ENCODE measurements at places on chromosomes 16 and 17.

GRCh38 chr17:76048025-76048605 lies 21.0 kb upstream of the EVPL start:
- no peak for DNase-seq

DNA sequence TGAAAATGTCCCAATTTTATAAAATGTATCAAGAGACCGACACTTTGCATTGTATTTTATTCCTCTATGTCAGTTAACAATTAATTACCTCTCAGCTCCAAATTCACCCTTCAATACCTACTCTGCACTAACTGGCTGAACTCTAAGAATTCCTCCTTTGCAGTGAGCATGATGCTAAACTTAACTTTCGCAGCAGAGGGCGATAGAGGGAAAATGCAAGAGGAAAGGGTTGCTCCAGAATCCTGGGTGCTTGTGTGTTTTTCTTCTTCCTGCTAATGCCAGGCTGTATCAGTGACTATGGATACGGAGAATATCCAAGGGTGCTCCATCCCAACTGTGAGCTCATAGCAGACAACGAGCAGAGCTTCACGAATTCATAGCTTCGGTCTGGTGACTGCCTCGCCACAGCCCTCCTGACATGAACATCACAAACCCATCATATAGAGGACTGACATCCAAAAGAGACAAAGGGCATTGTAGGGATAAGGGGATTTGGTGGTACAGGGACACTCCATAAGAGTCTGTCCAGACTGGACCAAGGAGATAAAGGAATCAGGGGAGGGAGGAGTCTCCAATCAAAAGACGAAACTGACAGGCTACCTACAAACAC lies 172.9 kb downstream of the STX8 start:
- DNase-seq = no peak

- DNase-seq = no peak
Measured at GRCh38 chr16:68425498-68426346, 22.6 kb downstream of the SMPD3 start.

DNA sequence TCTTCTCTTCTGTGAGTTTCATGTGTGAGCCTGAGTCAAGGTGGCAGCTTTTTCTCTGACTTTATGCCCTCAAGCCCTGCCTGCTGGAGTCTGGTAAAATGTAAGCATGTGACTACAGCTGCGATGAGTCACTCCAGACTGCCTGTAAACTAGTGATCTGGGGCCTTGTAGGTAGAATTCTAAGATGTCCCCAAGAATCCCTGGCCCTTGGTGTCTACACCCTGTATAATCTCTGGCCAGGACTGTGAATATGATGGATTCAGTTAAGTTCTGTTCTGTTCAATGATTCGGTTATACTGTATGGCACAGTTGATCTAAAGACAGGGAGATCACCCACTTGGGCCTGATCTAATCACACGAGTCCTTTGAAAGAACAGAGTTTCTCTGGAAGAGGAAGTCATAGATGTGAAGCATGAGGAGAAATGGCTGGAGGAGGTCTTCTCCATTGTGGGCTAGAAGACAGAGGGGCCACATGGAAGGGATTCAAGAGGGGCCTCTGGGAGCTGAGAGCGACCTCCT lies 29.8 kb downstream of the PRSS54 start:
- DNase-seq = no peak

DNA sequence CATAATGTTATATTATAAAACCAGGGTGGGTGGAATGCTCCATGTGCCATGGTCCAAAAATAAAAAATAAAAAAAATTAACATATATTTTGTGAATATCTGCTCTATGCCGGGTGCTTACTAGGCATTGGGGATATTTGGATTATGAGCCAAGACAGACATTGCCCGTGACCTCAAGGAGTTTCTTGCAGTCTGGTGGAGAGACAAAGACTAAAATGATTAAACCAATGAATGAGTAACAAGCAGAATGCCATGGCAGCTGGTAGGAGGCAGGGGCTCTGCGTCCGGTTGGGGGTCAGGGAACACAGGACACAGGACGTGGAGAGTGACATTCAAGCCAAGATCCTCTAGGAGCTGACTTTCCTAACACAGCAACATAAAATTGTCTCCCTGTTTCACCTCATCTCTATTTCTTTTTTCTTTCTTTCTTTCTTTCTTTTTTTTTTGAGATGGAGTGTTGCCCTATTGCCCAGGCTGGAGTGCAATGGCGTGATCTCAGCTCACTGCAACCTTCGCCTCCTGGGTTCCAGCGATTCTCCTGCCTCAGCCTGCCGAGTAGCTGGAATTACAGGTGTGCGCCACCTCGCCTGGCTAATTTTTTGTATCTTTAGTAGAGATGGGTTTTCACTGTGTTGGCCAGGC lies 35.4 kb downstream of the RGS9 start:
- no peak for DNase-seq

GRCh38 chr16:80208015-80208414 lies 332.8 kb upstream of the DYNLRB2 start:
- no peak for DNase-seq

DNA sequence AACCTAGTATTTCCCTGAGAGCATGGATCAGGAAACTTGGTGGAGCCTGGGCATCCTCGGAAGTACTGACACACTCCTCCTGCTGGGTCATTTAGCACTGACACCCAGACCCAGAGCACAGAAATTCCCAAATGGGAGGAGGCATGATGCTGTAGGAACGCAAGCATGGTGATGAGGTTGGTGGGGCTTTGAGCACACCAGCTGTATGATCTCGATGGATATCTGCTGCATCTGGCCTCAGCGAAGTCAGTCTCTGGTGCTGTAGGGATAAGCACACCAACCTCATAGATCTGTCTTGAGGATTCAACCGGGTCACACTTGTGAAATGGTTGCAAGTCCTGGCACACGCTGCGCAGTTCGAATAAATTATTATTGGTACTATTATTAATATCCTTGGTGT lies 52.5 kb downstream of the SHISA6 start:
- no peak for DNase-seq

DNA sequence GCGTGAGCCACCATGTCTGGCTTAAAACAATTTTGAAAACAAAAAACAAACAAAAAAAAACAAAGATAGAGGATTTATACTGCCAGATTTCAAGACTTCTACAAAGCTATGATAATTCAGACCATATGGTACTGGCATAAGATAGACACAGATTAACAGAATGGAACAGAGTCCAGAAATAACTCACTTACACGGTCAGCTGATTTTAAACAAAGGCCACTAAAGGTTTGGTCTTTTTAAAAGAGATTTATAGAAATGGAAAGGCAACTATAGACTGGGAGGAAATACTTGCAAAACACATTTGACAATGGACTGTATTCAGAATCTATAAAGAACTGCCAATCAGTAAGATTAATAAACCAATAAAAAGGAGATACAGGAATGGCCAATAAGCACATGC lies 48.6 kb upstream of the MNT start:
- no peak for DNase-seq

GRCh38 chr17:40314584-40314956 lies 5.6 kb downstream of the RARA start:
- no peak for DNase-seq

GRCh38 chr16:10253409-10253808 lies 71.2 kb upstream of the GRIN2A start:
- DNase-seq = no peak

Measured in fibroblast of skin of left quadriceps (primary cell).